ENCODE measurements at places on chromosomes 13 and 19.
A peak's percentile ranks its signal among the peaks of the same experiment; 100 is the strongest.

DNA sequence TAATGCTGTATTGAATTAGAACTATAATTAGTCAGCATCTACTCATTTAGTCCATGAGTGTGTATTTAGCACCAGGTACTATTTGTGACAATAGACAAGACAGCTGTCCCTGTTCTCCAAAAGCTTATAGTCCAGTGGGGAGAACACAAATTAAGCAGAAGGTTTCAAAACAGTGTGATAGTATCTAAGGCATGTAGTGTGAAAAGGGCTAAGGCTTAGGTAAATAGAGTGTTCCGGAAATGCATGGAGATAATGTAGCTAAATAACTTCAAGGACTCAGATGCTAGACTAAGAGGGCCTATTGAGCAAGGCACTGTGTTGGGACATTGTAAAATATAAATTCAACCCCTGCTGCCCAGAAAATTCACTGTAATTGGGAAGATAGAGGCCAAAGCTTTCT, 144.1 kb upstream of the MIR17HG start:
- DNase-seq, result no peak

DNA sequence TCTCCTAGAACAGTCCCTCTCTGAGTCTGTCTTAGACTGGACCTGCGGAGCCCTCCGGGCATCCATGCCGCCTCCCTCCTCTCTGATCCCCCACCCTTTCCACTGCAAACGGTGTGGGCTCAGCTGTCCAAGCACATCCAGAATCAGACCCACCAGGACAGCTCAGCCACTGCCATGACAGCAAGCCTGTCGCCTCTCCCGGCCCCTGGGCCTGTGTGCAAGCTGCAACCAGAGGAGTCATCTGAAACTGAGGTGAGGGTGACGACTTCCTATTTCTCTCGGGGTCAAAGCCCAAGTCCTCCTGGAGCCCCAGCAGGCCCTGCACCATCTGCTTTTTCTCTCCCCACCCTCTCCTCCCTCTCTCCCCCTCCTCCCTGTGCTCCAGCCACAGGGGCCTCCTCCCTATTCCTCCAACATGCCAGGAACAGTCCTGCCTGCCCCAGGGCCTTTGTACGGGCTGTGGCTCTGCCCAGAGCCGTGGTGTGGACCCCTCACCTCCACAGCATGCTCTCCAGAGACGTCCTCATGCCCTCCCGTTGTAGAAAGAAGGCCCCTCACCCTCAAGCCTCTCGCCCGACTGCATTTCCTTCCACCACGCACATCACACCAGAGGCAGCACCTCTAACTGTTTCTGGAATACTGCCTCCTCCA, 23.5 kb upstream of the MYDGF start:
- no peak for DNase-seq

DNA sequence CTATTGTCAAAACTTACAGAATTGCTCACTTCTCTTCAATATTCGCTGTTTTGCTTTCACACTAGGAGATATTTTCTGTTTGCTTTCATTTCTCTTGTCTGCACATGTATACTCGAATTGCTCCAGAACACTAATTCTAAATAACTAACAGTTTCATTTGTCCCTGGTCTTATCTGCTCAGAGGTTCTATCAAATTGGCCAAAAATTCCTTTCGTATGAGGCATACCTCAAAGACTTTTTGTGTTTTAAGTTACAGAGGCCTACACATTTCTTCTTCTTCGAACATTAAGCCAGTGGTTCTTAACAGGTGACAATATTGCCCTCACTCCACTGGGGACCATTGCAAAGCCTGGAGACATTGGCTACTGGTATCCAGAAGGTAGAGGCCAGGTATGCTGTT, 1314.6 kb downstream of the EFNB2 start:
- no peak for DNase-seq

DNA sequence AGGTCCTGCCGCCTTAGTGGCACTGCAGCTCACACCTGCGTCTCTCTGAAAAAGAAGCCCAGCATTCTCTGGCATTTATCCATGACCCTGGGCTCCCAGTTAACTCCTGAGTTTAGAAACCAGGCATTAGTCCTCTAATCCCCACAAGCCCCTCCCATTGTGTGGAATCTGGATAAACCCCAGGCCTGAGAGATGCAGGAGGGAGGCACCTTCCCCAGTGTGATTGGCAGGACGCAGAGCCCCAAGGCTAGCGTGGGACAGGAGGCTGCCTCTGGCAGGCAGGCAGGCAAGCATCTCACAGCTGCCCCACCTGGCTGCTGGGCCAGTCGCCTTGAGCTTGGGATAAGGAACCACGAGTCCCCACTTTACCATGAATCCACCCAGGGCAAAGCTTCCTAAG, 11.0 kb upstream of the SERPINE3 start:
- DNase-seq, result no peak

- no peak for DNase-seq
These were observed 872.8 kb downstream of the DACH1 start for GRCh38 chr13:70994191-70994590.

- DNase-seq, result no peak
These were observed 337.8 kb downstream of the IRS2 start for GRCh38 chr13:109448629-109449028.

DNA sequence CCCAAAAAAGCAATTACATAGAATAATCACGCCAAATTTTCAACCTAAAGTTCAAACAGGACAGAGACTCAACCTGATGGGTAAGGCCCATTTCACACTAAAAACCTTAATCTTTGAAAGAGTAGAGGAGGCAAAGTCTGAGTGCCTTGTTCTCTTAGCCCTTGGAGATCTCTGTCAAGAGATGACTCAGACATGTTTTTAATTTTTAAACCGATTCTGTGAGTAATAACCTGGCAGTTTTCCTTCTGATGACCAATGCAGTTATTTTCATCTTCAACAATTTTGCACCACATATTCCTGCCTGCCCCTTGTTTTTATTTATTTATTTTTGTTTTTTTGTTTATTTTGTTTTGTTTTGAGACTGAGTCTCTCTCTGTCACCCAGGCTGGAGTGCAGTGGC, 11.5 kb upstream of the TNFSF9 start:
- no peak for DNase-seq

GRCh38 chr13:112699322-112699918, 9.6 kb downstream of the ATP11A start:
- no peak for DNase-seq

GRCh38 chr19:39492225-39492624, 6.5 kb upstream of the DLL3 start:
- DNase-seq, result no peak

- DNase-seq, result no peak
These were observed 40.2 kb downstream of the TSSK6 start for GRCh38 chr19:19475015-19475765.

DNA sequence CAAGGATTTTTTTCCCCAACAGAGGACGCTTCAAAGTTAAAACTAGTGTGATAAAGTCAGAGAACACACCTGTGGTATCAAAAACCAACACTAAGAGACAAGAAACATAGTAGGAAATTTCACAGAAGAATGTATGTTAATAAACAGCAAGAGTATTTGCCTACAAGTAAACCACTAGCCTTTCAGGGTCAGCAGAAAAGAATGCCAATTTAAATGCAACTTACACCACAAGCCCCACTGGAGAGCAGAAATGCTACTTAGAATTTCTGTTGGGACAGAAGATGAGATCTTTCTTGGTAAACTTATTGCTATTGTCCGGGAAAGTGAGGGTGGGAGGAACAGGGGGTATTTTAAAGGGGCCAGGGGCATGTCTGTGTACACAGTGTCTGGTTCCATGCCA, 68.6 kb downstream of the STK24 start:
- DNase-seq, result no peak

DNA sequence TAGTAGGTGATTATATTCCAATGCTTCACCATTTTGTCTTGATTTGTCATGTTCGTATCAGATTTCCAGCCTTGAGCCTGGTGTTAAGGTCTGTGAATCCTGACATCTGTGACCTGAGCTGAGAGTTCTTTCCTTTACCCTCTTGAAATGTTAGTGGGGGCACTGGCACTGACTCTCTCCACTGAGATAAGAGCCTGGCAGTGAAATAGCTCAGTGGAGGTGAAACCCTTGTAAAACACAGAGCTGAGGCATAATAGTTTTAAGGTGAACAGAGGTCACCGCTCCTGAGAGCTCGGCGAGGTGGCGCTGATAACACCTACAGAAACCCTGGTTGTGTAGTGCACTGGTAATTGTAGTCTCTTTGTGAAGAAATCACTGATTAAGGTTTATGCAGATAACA, 748.2 kb downstream of the DIAPH3 start:
- DNase-seq, result no peak

GRCh38 chr19:55132453-55133129, 15.2 kb upstream of the PPP1R12C start:
- no peak for DNase-seq

GRCh38 chr19:18543814-18544475, 572 bp upstream of the FKBP8 start:
- peak; percentile 93 for DNase-seq

DNA sequence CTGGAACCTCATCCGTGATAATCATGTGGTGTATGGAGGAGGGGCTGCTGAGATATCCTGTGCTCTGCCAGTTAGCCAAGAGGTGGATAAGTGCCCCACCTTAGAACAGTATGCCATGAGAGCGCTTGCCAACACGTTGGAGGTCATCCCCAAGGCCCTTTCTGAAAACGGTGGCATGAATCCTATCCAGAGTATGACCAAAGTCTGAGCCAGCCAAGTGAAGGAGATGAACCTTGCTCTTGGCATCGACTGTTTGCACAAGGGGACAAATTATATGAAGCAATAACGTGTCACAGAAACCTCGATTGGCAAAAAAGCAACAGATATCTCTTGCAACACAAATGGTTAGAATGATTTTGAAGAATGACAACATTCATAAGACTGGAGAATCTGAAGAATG, 251.2 kb upstream of the OBI1 start:
- no peak for DNase-seq

- DNase-seq, result no peak
These were observed 242.1 kb downstream of the FGF9 start for GRCh38 chr13:21913010-21913409.

- no peak for DNase-seq
These were observed 53.9 kb upstream of the KLHL1 start for GRCh38 chr13:70162141-70162540.

DNA sequence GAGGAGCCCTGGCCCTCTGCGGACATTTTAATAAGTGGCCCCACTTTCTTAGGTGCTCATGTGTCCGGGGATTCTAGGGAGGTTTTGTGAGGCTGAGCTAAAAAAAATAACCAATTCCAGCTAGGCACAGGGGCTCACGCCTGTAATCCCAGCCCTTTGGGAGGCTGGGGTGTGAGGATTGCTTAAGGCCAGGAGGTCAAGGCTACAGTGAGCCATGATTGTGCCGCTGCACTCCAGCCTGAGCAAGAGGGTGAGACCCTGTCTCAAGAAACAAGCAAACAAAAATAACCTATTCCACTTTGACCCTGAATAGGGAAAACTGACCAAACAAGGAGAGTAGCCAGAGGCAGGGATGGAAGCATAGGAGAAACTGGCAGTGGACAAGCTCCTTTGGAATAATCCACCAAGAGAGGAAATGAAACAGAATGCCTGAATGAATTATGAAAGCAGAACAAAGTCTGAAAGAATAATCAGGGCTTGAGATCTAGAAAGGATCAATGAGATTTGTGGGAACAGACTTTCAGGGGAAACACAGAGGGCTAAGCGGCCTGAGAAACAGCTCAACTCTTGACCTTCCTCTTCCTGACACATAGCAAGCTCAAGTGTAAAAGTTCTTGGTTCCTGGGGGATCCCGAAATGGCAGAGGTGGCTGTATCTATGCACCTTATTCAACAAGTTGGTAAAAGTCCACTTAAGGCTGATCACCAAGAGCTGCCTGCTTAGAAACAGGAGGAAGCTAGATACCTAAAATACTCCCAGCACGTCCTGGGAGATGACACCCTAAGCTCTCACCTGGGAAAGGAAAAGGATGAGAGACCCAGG, 30.1 kb upstream of the FFAR2 start:
- DNase-seq, result no peak

DNA sequence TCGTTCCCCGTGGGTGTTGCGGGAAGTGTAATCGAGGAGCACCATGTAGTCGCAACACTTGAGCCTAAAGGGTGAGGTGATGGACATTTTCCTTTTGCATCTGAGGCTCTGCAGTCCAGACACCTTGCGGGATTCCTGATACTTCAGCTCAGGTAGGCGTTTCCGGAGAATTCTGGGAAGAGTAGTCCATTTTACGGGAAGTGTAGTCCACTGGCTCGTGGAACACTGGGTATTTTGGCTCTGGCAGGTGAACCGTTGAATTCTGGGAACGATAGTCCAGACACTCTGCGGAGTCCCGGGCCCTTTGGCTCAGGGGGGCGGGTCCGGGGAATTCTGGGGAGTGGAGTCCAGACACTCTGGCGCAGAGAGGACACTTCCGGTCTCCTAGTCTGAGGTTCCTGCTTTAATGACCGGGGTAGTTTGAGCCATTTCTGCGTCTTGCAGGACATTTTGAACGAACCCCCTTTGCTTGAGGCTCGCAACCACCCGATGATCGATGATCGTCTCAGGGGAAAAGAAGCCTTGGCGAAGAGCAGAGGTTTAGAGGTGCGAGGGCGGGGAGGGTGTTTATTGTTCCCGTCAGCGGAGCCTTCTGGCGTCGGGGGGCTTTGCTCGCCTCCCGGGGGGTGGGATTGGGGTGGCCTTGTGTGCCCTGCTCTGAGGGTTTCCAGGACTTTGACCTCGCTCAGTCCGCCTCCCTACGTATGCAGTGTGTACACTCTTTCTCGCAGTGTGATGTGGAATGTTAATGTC, at the start of gene ZNF223:
ZNF223 (plus strand) TSS at position 387 of the 753 bp plus-strand sequence. CDS start 3,141 bp downstream, outside the sequence.
- no peak for DNase-seq

- DNase-seq, result no peak
These were observed 18.6 kb upstream of the CYP2S1 start for GRCh38 chr19:41174297-41174928.
